Activated CD4-positive, alpha-beta T cell treated with anti-CD3 and anti-CD28 coated beads for 48 hours (primary cell): ENCODE measurements at places on chromosomes 2 and 18.

DNA sequence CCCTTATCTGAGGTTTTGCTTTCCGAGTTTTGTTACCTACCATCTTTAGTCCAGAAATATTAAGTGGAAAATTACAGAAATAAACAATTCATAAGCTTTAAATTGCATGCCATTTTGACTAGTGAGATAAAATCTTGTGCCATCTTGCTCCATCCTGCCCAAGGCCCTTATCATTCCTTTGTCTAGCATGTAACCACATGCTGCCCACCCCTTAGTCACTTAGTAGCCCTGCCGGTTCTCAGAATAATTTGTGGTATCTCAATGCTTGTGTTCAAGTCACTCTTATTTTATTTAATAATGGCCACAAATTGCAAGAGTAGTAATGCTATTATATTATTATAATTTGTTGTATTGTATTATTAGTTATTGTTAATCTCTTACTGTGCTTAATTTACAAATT lies 36.8 kb upstream of the VPS54 start:
- DNase-seq = no peak

DNA sequence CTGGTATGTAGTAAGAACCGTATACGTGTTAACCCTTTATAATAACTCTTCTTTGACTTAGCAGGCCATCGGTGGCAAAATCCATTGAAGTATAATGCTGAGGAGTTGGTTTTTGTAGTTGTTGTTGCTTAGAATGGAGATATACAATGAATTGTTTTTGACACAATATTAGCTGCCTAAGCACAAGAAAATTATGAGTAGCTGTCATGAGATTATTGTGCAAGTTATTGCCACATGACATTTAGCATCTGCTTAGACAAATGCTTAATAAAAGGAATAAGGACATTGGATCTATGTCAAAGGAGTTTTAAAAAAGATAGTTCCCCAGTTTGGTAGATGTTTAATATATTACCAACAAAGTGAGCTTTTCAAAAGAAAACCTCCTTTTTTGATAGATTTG lies 59.9 kb downstream of the ABCB11 start:
- DNase-seq = no peak

DNA sequence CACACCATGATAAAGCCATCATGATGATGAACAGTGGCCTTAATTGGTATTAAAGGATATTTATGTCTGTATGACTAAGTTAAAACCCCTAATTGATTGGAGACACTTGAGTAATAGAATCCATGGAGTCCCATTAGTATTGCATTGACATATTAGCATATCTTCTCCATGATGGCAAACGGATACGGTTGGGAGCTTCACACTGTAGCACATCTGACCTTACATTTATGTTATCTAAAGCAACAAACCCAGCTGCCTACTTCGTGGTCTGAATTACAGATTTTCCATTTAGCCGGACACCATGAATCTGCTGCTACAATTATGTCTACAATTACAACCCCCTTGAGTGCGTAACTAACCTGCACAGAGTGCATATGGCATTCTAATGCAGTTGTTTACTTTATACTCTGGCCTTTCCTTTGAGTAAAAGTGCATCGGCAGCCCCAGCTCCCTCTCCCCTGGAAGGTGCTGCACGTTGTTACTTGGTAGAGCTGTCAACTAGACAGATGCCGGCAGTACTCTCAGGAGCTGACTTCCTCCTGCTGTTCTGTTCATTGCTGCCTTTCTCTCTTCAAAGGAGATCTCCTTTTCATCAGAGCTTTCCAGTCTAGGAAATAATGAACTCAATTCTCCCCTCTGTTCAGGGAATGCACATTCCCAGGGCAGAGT lies 92.1 kb downstream of the LRRC30 start:
- DNase-seq = no peak

DNA sequence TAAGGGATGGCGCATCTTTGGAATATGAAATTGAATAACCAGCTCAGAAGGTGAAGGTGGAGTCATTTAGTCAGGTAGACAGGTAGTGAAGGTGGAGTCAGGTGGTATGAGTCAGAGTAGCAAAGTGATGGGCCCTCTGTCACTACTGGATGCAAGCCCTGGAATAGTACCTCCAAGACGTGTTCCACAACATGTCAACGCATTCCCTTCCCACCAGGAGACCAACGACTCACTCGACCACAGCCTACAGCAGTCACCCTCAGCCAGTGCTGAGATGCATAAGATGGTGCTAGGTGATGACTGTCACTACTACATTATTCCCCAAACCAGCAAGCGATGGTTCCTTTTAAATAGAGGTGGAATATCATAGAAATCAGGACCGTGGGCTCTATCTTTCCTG lies 6.8 kb downstream of the CPLX4 start:
- DNase-seq = no peak

- DNase-seq = no peak
Observed at GRCh38 chr2:25528173-25528572, 145.2 kb downstream of the DTNB start.

DNA sequence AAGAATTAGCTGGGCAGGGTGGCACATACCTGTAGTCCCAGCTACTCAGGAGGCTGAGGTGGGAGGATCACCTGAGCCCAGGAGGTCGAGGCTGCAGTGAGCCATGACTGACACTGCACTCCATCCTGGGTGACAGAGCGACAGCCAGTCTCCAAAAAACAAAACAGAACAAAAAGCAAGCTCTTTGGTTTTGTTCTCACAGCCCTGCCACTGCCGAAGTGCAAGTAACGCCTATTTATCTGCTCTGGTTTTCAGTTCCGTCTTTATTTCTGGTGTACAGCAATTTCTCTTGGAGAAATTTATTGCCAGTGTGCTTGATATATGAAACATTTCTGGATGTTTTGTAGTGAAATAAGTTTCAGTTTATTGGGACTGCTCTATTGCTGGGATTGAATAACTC lies 61.9 kb downstream of the RAB10 start:
- DNase-seq = no peak

- no peak for DNase-seq
Observed at GRCh38 chr18:22741318-22741717, 191.8 kb upstream of the RBBP8 start.

- no peak for DNase-seq
Observed at GRCh38 chr2:48209214-48209885, 303.1 kb upstream of the FBXO11 start.

- DNase-seq = no peak
Observed at GRCh38 chr2:46847726-46848412, 67.7 kb downstream of the MCFD2 start.

DNA sequence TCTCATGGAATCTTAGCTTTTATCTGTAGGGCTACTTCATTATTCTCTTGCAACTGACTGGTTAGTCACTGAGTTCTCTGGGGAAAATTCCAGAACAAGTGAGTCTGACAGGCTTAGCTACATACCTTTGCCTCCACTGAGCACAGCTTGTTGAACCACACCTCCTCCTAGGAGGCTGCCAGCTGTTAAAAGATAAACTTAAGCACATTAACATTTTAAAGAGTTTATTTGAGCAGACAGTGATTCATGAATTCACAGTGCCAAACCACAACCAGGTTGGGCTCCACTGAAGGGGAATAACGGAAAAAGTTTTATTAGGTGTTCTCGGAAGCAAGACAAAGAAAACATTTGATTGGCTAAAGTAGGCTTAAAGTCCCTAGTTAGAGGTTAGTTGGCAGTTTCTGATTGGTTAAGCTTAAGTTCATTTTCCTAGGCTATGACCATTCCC lies 12.5 kb upstream of the SLC38A11 start:
- DNase-seq = no peak

GRCh38 chr2:30336978-30337841 lies 105.9 kb downstream of the LBH start:
- DNase-seq = peak; percentile 73

DNA sequence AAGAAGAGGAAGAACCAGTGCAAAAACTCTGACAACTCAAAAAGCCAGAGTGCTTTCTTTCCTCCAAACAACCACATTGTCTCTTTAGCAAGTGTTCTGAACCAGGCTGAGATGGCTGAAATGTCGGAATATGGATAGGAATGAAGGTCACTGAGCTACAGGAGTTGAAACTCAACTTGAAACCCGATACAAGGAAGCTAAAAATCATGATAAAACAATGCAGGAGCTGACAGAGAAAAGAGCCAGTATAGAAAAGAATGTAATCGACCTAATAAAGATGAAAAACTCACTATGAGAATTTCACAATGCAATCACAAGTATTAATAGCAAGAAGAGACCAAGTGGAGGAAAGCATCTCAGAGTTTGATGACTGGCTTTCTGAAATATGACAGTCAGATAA lies 15.0 kb upstream of the EIF2AK3 start:
- no peak for DNase-seq

DNA sequence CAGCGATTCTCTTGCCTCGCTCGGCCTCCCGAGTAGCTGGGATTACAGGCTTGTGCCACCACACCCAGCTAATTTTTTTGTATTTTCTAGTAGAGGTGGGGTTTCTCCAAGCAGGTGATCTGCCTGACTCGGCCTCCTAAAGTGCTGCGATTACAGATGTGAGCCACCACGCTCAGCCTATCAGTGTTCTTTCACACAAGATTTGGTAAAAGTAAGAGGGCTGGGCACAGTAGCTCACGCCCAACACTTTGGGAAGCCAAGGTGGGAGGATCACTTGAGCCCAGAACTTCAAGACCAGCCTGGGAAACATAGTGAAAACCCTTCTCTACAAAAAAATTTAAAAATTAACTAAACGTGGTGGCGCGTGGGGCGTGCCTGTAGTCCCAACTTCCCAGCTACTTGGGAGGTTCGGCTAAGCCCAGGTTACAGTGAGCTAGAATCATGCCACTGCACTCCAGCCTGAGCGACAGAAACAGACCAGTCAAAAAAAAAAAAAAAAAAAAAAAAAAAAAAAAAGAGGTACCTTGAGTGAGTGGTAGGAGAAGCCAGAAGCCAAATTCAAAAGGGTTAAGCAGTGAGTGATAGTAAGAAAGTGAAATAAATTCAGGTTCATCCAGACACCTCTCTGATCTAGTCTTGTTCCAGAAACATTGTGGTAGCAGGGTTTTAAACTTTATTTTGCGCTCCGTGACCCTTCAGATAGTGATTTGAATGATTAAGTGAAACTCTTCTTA lies 981 bp downstream of the MRPL53 start:
- DNase-seq = no peak

GRCh38 chr2:197606180-197606579 lies 69.2 kb downstream of the RFTN2 start:
- no peak for DNase-seq

DNA sequence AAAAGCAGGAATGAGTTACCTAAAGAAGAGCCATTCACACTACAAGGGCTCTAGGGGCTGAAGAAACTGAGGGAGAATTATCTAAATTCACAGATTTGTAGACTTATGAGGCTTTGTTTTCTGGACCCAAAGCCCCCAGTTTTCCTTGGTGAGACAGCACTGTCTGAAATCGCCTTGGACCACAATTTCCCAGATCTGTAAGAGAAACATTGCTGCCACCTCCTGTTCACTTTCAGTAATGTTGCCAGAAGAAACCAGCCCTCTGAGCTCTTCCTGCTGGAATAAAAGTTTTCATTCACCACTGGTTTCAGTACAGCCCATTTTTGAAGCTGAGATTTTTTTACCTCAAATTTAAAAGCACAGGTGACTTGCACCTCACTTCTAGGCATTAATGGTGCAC lies 169.2 kb downstream of the CDH20 start:
- peak; percentile 8 for DNase-seq

DNA sequence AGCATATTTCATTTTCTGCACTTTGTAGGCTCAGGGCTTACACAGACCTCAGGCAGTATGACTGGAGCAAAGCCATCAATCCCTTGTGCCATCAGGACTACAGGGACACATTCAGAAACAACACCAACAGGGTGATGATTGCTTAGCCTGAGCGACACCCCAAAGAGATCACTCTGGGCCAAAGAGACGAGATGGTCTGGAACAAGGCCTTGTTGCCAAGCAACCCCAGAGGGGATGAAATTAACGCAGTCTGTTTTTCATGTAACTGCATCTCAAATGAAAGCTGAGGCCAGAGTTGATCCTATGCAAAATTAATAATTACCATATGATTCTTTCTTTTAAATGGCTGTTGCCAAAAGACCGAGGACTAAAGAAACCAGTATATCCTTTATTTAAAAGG lies 20.2 kb upstream of the B3GNT2 start:
- DNase-seq = no peak

GRCh38 chr2:33123216-33123615 lies 176.5 kb downstream of the LTBP1 start:
- DNase-seq = no peak

- no peak for DNase-seq
Observed at GRCh38 chr2:220789961-220790360, 782.1 kb downstream of the EPHA4 start.

- DNase-seq = no peak
Observed at GRCh38 chr18:76524477-76524876, 29.4 kb upstream of the ZNF516 start.

GRCh38 chr2:203973676-203974075 lies 37.1 kb downstream of the ICOS start:
- DNase-seq = peak; percentile 39

GRCh38 chr2:8229546-8229986 lies 452.3 kb upstream of the ID2 start:
- DNase-seq = peak; percentile 55

DNA sequence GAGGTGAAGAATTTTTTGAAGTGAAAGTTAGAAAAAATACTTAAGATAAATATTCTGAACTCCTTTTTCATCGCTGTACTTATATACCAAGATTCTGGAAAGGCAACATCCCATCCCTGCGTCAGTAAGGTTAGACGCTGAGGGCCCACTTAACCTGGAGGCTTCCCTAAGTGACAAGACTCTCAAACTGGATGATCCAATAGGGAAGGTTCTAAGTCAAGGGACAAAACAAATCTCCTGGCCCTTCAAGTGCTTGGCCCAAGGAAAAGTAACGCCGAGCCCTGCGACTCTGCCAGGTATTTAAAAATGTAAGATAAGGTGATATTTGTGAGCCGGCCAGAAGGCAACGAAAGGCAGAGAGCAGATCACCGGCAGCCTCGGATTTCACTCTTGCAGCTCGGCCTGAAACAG lies 1.3 kb downstream of the STK39 start:
- DNase-seq = no peak

GRCh38 chr2:47301277-47301618 lies 101.7 kb upstream of the MSH2 start:
- DNase-seq = no peak

DNA sequence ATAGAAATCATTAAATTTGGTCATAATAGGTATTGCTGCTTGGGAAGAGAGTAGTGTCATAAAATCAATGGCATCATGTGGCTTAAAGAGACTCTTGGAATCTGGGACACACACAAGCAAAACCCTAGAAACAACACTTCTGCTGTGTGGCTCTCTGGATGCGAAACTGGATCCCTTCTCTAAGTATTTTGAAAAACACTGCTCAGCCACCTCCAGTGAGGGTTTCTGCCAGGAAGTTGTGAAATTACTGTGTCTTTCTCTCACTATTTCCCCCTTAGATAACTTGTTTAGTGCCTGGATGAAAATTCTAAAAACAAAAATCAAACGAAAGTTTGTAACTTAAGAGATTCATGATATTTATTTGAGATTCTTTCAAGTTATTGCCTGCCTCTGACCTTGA lies 163.8 kb downstream of the RHBDD1 start:
- no peak for DNase-seq

GRCh38 chr2:170739048-170739447 lies 23.9 kb downstream of the SP5 start:
- no peak for DNase-seq
